NCI-H1436 treated with DMSO at 0.1 percent for 48 hours (cell line): ENCODE measurements at places on chromosomes 3 and 15.

DNA sequence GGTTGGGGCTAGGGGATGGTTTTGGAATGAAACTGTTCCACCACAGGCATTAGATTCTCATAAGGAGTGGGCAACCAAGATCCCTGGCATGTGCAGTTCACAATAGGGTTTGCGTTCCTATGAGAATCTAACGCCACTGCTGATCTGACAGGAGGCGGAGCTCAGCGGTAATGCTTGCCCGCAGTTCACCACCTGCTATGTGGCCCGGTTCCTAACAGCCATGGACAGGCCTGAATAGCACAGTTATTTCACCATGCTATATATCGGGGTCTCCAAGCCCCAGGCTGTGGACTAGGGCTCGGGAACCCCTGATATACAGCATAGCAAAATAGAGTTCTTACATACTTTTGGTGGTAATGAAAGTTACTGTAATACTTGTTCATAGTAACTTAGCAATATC lies 99.9 kb upstream of the THSD4 start:
- no peak for DNase-seq

GRCh38 chr3:106529738-106530137 lies 660.9 kb upstream of the CBLB start:
- DNase-seq = no peak

- DNase-seq = no peak
Observed at GRCh38 chr3:99902091-99902490, 84.4 kb downstream of the CMSS1 start.

- DNase-seq = no peak
Observed at GRCh38 chr3:72341920-72342319, 506.3 kb downstream of the SHQ1 start.

DNA sequence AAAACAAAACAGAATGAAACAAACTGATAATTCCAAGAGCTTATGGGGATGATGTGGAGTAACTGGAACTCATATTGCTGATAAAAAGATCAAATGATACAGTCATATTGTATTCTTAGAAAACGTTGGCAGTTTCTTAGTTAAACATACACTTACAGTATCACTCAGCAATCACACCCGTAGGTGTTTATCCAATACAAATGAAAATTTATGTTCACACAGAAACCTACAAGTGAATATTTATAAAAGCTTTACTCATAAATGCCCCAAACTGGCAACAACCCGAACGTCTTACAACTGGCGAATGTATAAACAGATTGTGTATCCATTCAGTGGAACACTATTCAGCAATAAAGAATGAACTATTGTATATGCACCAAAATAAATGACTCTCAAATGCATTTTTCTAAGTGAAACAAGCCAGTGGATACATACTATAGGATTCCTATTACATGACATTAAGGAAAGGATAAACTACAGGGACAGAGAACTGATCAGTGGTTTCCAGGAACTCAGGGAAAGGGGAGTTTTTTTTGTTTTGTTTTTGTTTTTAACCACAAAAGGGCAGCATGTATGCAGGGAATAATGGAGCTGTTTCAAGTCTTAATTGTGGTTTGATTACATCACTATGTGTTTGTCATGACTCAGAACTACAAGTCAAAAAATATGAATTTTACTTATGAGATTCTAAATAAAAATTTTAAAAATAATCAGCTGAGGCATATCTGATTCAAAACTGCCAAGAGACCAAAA lies 71.8 kb upstream of the NDUFB4 start:
- DNase-seq = no peak
